ENCODE measurements at places on chromosomes 1 and 21.
A peak's percentile ranks its signal among the peaks of the same experiment; 100 is the strongest.

GRCh38 chr1:220991506-220991905, 112.3 kb downstream of the HLX start:
- no peak for DNase-seq

DNA sequence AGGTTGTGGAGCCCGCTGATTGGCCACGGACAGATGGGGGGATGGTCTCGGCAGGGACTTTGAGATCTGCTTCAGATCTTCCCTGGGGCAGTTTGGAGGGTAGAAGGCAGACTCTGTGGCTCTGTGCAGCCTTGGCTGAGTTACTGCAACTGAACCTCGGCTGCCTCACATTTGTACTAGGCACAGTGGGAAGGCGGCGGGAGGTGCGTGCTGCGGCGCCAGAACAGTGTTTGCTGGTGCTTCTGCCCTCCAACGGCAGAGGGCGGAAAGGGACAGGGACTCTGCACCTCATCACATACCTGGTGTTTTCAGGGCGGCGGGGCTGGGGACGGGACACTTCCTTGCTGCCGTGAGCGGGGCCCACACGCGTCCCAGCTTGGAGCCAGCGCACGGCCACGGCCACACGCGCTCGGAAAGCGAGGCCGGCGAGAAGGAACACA, 26.2 kb downstream of the SLC66A1 start:
- DNase-seq = no peak

GRCh38 chr1:222247811-222248310, 300.0 kb downstream of the HHIPL2 start:
- no peak for DNase-seq

GRCh38 chr1:240517891-240518290, 94.1 kb downstream of the GREM2 start:
- DNase-seq = no peak

DNA sequence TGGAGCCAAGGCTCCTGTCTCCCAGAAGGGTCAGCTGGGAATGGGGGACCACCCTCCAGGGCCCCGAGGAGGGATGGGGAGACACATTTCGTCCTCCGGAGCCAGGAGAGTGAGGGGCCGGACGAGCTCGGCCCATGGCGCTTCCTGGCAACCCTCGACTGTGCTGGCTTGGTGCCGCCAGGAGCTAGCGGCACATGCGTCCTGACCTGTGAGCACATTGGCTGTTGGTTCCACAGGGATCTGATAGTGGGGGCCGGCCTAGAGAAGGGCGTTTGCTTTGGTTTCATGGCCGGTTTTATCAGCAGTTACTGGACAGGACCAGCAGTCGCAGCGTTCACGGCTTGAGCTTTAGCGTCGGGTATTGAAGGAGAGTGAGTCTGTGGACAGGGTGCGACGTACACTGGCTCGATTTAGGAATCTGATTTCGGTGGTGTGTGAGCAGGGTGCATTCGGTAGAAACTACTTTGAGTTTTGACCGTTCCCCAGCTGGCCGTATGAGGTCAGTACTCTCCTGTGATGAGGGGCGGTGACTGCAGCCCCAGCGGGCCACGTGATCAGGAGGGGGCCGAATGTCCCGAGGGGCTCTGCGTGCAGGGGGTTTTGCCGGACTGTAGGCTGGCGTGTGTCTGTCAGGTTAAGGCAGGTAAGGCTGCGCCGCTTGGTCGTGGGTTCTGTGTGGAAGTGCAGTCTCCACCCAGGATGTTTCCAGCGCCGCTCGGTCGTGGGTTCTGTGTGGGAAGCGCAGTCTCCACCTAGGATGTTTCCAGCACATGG, 18.7 kb downstream of the FAAP20 start:
- no peak for DNase-seq

DNA sequence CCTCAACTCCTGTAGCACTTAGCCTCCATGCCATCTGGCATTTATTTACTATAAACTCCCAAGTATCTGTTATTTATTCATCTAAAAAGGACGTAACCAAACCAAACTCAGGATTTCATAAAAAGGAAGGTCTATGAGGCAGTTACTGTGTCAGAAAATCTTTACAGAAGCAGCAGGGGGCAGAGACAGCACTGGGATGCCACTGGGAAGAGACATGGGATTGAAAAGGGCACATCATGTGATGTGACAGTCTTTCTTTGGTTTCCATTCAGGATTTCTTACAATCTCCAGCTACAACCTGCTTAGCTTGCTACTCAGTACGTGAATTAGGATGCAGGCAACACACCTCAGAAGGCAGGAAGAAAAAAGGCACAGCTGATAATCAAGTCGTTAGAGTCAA, 31.2 kb downstream of the SPRTN start:
- DNase-seq = no peak

GRCh38 chr1:87969040-87969439, 640.4 kb downstream of the LMO4 start:
- DNase-seq = no peak

GRCh38 chr1:5548266-5548665, 444.0 kb downstream of the NPHP4 start:
- no peak for DNase-seq

DNA sequence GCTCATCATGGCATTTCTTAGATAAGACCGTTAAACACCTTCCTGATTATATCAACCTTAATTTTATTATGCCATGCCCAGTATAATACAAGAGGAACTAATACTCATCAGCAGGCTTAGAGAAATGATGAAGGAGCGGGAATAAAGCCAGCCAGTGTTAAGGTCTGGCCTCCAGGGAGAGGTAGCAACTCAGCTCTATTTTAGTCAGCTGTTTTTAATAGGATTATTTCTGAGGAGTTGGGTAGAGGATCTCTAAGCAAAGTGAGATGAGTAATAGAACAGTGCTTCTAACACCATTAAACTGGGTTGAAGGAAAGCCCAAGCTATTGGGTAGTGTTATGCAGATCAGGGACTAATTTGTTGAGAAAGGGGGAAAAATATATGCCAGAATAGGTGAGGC, 921.5 kb downstream of the TTLL7 start:
- no peak for DNase-seq

GRCh38 chr1:162357681-162358266, 18.9 kb downstream of the SPATA46 start:
- DNase-seq = peak; percentile 58

GRCh38 chr1:170247751-170248521, 102.2 kb downstream of the NTMT2 start:
- no peak for DNase-seq

- DNase-seq = no peak
Observed at GRCh38 chr1:119026956-119027355, 38.8 kb upstream of the TBX15 start.

DNA sequence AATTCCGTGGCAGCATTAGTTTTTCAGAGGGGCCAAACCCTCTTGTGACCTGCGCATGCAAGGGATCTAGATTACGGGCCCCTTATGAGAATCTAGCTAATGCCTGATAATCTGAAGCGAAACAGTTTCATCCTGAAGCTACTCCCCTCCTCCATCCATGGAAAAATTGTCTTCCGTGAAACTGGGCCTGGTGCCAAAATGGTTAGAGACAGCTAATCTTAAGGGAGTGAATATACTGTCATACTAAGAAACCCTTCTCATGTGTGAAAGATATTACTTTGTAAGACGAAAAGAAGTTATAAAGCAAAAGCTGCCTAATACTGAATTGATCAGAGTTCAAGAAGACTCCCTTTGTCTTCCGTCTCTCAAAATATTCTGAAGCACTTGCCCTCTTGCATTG, 166.3 kb downstream of the DUSP10 start:
- DNase-seq = no peak

- DNase-seq = no peak
Observed at GRCh38 chr1:186559601-186560116, 98.7 kb upstream of the PDC start.

- no peak for DNase-seq
Observed at GRCh38 chr1:84171481-84171880, 27.4 kb downstream of the PRKACB start.

GRCh38 chr1:42070996-42071395, 82.2 kb upstream of the GUCA2B start:
- no peak for DNase-seq

DNA sequence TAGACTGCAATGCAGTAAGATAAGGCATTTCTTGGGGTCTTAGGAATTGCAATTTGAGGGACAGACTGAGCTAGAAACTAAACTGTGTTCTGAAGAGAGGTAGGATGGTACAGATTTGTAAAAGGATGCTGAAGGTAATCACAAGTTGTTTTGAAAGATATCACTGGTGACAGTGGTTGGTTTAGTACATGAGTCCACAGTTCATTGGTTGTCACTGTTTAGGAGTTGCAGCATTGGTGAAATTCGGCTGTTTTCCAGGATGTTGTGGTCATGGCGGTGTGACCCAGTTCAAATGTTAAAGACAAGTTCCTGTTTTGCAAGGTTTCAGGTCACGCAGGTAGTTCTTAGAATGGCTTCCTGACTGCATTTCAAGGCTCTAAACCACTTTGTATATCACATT, 292.8 kb upstream of the B3GALT2 start:
- peak; percentile 45 for DNase-seq

DNA sequence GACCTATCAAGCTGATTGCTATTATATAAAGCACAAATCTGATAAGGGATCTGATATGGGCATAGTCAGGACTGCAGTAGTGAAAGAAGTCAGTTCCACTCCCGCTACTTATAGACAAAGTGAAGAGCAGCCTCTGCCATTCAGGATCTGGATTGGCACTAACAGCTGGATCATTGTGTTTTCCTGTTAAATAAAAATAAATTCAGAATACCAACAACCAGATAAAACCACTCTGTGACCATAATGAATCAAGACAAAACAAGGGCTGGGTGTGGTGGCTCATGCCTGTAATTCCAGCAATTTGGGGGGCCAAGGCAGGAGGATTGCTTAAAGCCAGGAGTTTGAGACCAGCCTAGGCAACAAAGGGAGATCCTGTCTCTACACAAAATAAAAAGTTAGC, 5.0 kb upstream of the GLRX2 start:
- DNase-seq = no peak

DNA sequence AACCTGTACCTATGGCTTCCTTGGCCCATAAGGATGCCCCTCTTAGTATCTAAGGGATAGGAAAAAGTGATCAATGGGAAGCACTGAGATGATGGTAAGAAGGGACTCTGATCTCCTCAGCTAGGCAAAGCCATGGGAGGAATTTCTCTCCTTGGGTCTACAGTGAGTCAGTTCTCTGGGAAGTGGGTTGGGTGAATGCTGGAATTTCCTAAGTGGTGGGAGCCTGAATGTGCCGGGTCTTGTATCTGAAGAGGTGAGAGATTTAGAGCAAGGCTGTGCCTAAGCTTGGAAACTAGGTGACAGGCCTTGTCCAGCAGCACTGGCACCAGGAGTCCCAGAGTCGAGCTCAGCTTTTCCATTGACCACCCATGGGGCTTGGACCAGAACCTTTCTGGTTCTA, 96.3 kb upstream of the SLC2A1 start:
- DNase-seq = no peak

GRCh38 chr1:145999321-146000024, 3.1 kb upstream of the TXNIP start:
- peak; percentile 39 for DNase-seq
